Fibroblast of lung (primary cell): ENCODE measurements at places on chromosomes 5 and 9. TPM values are rescaled to one million over a fixed set of nuclear protein-coding genes. Genes with fewer than 3 reads are reported as not detected.

DNA sequence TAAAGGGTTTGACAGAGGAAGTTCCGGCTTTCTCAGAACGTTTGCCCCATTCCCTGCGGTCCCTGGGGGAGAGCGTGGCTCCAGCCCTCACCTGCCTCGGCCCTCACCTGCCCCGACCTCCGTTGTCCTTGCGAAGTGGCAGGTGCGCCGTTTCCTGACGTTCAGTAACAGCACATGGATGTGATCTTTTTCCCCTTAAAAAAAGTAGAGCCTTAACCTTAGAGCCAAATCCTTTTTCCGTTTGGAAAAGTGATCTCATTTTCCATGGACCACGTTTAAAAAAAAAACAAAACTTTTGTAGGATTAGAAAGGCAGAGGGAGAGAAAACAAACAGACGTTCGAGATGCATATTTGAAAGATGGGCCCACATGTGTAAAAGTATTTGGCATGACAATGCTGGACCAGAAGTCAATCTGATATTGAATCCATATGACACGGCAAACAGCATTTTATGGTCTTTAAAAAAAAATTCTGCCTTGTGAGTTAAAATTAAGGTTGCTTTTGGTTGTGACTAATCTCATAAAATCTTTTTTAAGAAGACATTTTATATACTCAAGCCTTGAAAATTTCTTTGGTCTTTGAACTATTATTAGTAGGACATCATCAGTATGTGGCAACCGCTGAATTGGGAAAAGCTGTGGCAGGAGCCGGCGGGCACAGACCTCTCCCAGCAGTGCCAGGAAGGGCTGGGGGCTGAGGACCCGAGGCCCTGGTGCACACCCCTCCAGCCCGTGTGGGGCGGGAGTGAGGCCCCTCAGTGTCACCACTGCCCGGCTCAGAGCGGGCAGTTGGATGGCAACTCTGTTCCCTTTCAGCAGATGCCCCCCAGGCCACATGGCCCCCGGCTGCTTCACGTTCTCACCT, 42.5 kb upstream of the EXOC3 start:
- DNase-seq = peak; percentile 23

GRCh38 chr5:6722015-6722414, 8.8 kb downstream of the TENT4A start:
- peak; percentile 38 for DNase-seq

- peak; percentile 83 for DNase-seq
Observed at GRCh38 chr9:92328225-92328624, 2.5 kb downstream of the CENPP start.

GRCh38 chr9:3359778-3360177, 166.0 kb downstream of the RFX3 start:
- no peak for DNase-seq

Gene PHF19
- 21.4 and 60.5 TPM in 2 replicates for polyA plus RNA-seq

Gene CCNJL
- polyA plus RNA-seq = 0.68 and 0.73 TPM in 2 replicates

DNA sequence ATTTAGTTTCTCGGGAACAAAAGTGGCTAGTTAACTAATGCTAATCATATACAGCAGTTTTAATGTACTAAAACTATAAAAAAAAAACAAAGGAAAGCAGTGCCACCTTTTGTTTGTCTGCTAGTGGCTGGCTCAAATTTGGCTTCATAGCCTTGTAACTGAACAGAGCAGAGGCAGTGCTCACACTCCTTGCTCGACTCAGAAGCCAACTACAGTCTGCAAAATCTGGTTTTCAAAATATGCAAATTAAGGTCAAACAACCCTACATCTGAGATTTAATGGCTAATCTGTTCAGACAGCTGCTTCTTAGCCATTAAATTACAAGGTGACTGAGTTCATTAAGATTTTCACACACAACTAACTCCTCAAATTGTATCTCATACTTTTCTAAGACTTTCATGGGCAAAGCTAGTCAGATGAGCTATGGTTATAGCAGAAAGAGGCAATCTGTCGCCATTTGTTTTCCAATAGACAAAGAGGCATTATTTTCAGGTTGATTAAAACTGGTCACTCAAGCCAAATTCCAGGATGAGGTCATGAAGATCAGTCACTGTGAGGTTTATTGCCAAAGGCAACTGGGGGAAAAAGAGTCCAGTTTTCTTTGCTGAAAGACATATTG, 56.8 kb upstream of the EPB41L4A start:
- no peak for DNase-seq

Gene PCA3
- polyA plus RNA-seq = not detected in 2 replicates
